ENCODE measurements at places on chromosomes 4 and X.

- no peak for DNase-seq
Observed at GRCh38 chrX:140318296-140318695, 186.6 kb downstream of the SOX3 start.

DNA sequence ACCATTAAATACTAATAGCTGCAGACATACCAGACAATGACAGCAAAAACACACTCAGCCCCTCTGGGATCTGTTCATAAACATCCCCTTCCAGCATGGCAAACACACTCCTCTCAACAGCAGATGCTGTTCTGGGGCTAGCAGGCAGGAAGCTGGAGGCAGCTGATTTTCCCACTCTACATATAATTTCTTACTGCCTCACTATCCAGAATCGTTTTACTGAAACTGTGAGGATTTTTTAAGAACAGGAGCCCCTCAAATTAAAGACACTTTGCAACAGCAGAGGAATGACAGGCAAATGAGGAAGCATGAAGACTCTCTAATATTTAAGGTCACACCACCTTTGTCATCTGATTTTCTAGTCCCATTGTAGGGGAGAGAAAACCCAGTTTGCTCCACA is 2.2 kb downstream of the MAPK10 start:
- no peak for DNase-seq

- no peak for DNase-seq
Observed at GRCh38 chrX:1545776-1546408, 8.9 kb upstream of the P2RY8 start.

DNA sequence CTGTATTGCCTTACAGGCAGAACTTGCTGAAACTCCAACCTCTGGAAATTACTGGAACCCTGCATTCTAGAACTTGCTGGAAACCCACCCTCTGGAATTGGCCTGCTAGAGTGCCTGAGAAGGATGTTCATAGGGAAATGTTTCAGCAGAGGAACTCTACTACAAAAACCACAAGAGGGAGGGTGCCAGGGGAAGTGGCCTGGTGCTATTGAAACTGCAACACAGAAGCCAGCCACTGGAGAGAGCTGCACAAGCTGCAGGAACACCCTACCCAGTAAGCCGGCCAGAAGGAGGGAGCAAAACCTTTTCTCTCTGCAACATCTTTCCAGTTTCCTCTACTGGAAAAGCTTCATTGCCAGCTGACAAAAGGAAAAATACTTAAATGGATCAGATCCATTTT is 2.5 kb upstream of the BRWD3 start:
- peak; percentile 75 for DNase-seq

- DNase-seq: no peak
Observed at GRCh38 chr4:85607624-85608023, 132.7 kb downstream of the ARHGAP24 start.

- DNase-seq: no peak
Observed at GRCh38 chrX:136262243-136262642, 11.0 kb upstream of the MAP7D3 start.

- DNase-seq: no peak
Observed at GRCh38 chr4:2595952-2596552, 59.6 kb downstream of the FAM193A start.

- DNase-seq: peak; percentile 25
Observed at GRCh38 chr4:143186212-143186611, 1.5 kb downstream of the USP38 start.

GRCh38 chr4:67546004-67546356 is 677 bp upstream of the CENPC start:
- DNase-seq: peak; percentile 8

DNA sequence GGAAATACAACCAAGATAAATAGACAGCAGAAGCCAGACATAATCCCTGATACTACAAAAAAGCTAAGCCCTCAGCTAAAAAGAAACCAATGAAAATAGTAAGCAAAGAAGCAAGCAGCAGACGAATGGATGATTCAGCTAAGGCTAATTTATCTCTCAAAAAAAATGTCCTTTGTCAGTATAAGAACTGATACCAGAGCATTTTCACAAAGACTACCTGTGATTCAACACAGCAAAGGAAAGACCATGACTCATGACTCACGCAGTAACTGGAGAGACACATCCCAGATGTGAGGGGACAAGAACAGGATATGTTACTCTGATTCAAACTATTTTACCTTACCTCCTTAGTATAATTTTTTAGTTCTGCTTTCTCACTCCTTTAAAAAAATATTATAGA is 22.7 kb upstream of the TMPRSS11F start:
- DNase-seq: no peak

DNA sequence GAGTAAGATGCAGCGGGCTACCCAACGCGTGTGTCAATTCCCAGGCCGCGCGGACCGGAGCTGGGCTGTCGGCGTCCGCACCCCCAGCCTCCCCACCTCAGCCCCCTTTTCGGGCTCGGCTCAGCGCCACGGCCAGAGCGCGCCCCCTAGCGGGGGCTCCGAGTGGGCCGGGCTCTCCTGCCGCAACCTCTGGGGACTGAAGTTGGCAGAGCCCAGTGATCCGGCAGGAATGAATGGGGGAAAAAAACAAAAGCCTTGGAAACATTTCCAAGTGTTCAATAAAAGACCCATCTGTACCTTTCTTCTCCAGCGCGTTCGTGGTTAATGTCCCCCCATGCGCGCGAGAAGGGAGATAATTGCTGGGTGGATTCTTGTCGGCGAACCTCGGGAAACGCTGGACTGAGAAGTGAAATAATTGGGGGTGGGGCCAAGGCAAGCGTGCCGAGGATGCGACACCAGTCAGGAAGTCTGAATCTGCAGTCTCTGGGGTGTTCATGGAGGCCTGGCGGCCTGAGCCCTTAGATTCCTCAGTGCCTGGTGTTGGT is 5.2 kb upstream of the ARX start:
- peak; percentile 53 for DNase-seq
